ENCODE measurements at places on chromosomes 1 and 21.

GRCh38 chr1:182617014-182617429 is 12.8 kb upstream of the RGS16 start:
- no peak for DNase-seq

GRCh38 chr1:74406759-74407158 is 105.7 kb downstream of the LRRC53 start:
- DNase-seq, result no peak

GRCh38 chr1:87594736-87595383 is 266.2 kb downstream of the LMO4 start:
- no peak for DNase-seq

DNA sequence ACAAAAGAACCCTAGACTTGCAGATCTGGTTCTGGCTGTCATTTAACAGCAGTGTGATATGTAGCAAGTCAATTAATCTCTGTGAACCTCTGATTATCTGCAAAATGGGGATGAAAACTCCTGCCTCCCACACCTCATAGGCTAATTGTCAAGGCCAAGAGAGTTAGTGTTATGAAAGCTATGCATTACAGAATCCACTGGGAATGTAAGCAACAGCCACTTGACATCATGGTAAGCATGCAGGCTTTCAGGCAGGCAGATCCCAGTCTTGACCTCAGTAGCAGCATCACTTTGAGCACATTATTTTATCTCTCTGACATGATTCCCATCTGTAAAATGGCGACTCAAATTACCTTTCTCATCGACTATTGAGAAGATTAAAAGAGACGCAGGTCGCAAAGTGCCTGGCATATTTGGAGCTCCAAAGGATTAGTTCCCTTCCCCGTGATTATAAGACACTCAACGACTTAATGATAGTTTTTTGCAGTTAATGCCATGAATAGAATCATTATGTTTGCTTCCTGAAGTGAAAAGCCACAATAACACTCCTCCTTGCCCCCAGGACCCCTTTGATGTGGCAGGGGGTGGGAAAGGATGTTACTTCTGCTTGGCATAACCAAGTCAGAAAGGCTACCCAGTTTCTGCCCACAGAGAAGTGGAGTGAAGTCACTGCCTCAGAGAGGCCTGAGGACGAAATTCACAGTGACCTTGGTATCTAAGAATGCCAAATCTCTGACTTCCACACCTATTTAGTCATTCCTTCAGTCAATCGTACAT is 273.0 kb upstream of the NFIA start:
- no peak for DNase-seq

- DNase-seq, result no peak
Measured at GRCh38 chr1:161096530-161096929, 1.6 kb upstream of the KLHDC9 start.

- no peak for DNase-seq
Measured at GRCh38 chr1:75124510-75124909, 9.7 kb upstream of the LHX8 start.

- DNase-seq, result no peak
Measured at GRCh38 chr1:241311056-241311746, 45.8 kb downstream of the RGS7 start.

DNA sequence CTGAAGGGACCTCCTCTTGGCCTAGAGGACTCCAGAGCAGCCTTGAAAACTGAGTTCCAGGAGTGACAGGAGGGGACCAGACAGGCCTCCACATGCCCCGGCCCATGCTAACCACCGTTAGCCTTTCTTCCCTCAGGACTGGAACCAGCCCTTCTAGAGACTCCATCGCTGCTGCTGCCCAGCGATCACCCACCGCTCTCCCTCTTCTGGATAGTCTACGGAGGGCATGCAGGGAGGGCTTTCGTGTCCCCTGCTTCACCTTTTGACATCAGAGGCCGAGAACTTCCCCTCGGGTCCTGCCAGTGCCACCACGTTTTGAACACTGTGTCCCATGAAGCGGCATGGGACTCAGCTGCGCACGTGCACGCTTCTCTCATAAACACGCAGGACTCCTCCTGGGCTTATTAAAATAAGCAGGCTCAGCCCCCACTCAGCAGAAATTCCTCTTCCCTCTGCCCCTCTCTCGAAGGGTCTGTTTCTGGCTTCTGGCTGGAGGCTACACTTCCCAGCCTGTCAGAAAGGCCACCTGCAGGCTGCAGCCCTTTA is 26.6 kb downstream of the NPHP4 start:
- no peak for DNase-seq

DNA sequence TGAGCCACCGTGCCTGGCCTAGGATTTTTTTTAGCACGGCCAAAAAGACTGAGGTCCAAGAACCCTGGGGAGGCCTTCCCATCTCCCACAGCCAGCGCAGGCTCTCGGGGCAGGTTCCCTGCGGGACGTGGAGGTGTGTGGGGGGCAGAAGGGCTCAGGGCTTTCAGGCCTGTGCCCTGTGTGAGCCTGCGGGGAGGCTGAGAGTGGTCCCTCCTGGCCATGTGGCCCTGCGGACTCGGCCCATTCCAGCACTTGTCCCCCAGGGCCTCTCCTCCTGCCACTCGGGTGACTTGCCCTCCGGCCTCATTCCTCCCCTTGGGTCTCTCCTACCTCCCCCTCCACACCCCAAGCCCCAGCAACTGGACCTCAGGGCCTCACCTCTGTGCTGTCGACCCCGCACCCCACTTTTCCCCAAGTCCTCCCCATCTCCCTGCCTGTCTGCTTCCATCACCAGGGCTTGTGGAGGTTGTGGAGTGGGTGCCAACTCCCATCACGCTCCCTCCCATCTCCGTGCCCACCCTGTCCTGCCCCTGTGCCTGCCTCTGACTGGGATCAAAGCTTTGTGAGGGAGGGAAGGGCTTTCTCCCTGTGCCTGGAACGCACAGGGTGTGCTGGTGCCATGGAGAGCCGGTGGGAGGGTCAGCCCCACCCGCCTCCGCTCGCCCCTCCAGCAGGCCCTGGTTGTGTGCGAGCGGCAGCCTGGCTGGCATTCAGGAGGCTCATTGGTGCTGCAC is 32.2 kb upstream of the DIP2A start:
- DNase-seq, result no peak
